ENCODE measurements at places on chromosomes 2 and 18. TPM values are rescaled to one million over a fixed set of nuclear protein-coding genes. Genes with fewer than 3 reads are reported as not detected.

GRCh38 chr18:80210312-80211083 lies 36.8 kb downstream of the PARD6G start:
- H3K4me3 ChIP-seq, result no peak overlapping the region
- no peak overlapping the region for H3K27ac ChIP-seq
- H3K36me3 ChIP-seq, result no peaks in the 10 kb centered on the region
- no peaks in the 10 kb centered on the region for H3K27me3 ChIP-seq
- H3K4me1 ChIP-seq, result peaks cover 5% of the 10 kb centered on the region

DNA sequence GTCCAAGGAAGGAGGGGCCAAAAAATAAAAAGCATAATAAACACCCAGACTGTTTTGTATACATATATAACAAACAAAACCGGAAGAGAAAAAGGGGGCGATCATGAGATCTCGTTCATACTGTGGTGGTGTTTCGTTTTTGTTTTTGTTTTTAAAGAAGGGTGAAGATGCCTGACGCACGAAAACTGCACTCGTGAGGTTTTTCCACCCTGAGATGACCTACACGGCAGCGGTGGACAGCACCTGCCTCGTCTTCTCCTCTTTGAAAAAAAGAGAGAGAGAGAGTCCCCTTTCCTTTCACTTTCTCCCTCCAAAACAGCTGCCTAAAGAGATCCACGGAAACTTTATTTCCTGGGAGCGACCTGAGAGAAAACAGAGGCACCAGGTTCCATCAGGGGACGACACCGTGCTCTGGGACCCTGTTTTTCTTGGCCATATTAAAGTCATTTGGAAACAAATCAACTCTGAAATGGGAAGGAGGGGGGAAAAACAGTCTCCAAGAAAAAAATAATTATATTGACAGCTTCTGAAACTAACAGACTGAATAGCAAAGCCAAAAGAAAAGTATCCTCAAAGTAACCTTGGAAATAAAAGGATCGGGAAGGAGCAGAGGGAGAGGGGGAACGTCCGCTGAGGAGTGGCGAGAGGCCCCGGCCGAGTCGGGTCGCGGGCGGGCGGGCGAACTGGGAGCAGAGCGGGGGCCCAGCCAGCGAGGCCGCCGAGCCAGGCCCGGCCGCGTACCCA lies 3.5 kb downstream of the POU3F3 start:
- no peak overlapping the region for H3K4me3 ChIP-seq
- peaks cover 19% of the 10 kb centered on the region for H3K4me1 ChIP-seq
- DNase-seq, result no peak
- no peaks in the 10 kb centered on the region for H3K36me3 ChIP-seq

DNA sequence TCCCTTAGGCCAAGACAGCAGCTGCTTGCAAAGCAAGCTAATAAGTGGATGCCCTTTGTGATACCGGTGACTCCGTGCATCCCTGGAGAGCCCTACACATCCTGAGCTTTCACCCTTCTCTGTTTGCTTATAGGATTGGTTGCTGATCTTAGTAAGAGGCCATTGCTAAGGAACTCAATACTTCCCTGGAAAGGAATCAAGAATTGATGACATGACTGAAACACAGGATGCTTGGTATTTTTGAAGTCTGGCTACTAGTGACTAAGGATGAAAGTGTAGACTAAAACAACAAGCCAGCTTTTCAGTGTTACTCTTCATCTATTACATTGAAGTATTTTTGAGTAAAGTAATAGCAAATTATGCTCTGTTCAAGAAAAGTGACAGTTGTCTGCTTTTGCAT lies 123.0 kb upstream of the SERPINE2 start:
- no peaks in the 10 kb centered on the region for H3K4me1 ChIP-seq
- no peaks in the 10 kb centered on the region for H3K27me3 ChIP-seq
- no peak overlapping the region for H3K27ac ChIP-seq
- no peak for DNase-seq

DNA sequence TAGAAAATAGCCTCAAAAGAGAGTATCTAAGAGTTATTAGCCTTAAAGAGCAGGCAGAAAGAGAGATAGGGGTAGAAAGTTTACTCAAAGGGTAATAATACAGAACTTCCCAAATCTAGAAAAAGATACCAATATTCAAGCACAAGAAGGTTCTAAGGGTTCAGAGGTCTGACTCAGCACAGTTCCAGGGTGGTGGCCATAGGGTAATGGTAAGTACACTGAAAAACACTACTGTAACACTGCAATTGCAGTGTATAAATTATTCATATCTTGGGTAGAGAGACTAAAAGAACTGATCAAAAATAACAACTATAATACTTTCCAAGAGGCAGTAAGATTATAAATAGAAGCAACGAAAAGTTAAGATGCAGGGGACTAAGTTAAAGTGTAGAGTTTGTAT lies 115.2 kb downstream of the ROCK1 start:
- H3K27me3 ChIP-seq, result no peaks in the 10 kb centered on the region
- DNase-seq, result no peak
- no peak overlapping the region for H3K4me3 ChIP-seq
- no peaks in the 10 kb centered on the region for H3K36me3 ChIP-seq

GRCh38 chr2:240785424-240786335 lies 34.3 kb downstream of the KIF1A start:
- no peaks in the 10 kb centered on the region for H3K27me3 ChIP-seq
- no peaks in the 10 kb centered on the region for H3K36me3 ChIP-seq
- DNase-seq, result no peak
- no peak overlapping the region for H3K4me3 ChIP-seq

DNA sequence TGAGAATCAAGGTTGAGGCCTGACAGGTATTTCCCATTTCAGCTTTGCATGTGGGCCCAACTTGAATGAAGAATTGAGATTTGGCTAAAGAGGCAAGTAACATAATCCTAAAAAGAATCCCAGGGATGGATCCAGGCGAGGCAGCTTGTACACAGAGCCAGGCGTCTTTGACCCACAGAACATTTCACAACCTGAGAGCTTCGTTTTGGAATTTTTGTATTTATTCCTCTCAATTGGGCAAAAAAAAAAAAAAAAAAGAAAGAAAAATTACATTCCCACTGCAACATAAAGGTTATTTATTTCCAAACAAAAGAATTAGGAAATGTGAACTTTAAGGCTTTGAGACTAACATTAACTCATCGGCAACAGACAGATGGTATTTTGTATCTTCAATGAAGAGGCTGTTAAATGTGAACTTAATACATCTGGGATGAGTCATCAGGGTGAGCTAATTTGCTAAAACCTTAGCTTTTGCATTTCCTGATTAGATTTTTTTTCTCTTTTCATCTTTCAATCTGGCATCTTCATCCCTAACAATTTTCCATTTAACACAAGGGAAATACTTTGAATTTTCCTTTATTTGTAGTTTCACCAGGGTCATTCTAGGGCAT lies 478.5 kb upstream of the TNP1 start:
- no peak overlapping the region for H3K27ac ChIP-seq
- H3K36me3 ChIP-seq, result no peaks in the 10 kb centered on the region
- DNase-seq, result no peak
- peaks cover 2% of the 10 kb centered on the region for H3K4me1 ChIP-seq

GRCh38 chr2:240356700-240357640 lies 78.5 kb upstream of the GPC1 start:
- H3K27me3 ChIP-seq, result no peaks in the 10 kb centered on the region
- H3K4me1 ChIP-seq, result peaks cover 24% of the 10 kb centered on the region
- H3K27ac ChIP-seq, result no peak overlapping the region
- H3K4me3 ChIP-seq, result no peak overlapping the region
- no peak for DNase-seq
- H3K36me3 ChIP-seq, result no peaks in the 10 kb centered on the region

GRCh38 chr18:6752202-6752860 lies 22.8 kb downstream of the ARHGAP28 start:
- DNase-seq, result no peak
- no peak overlapping the region for H3K4me3 ChIP-seq
- H3K27me3 ChIP-seq, result no peaks in the 10 kb centered on the region
- peak overlapping the region; percentile 65 for H3K27ac ChIP-seq
- H3K36me3 ChIP-seq, result no peaks in the 10 kb centered on the region

GRCh38 chr2:106038601-106039375 lies 155.3 kb downstream of the UXS1 start:
- H3K27ac ChIP-seq, result no peak overlapping the region
- no peaks in the 10 kb centered on the region for H3K27me3 ChIP-seq
- no peaks in the 10 kb centered on the region for H3K4me1 ChIP-seq
- H3K36me3 ChIP-seq, result no peaks in the 10 kb centered on the region
- H3K4me3 ChIP-seq, result no peak overlapping the region

- H3K27ac ChIP-seq, result no peak overlapping the region
- no peaks in the 10 kb centered on the region for H3K36me3 ChIP-seq
- DNase-seq, result no peak
Measured at GRCh38 chr2:118929059-118929458, 12.9 kb upstream of the MARCO start.

DNA sequence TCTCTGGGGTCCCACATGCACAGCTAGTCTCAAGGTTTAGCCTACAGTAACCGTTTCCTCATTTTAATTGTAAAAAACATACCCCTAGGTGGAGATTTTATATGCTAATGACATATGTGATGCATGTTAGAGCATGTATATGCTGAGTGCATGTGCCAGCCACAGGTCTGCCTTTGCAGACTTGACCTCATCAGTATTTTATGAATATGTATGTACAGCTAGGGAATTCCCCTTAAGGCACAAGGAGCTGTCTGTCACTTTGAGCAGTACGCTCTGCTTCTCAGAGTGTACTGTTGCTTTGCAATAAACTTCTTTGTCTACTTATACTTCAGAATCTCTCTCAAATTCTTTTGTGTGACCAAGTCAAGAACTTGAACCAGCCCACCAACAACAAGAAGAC lies 131.2 kb upstream of the ERBB4 start:
- H3K27ac ChIP-seq, result no peak overlapping the region
- no peaks in the 10 kb centered on the region for H3K36me3 ChIP-seq
- H3K4me1 ChIP-seq, result no peaks in the 10 kb centered on the region
- H3K27me3 ChIP-seq, result no peaks in the 10 kb centered on the region
- H3K4me3 ChIP-seq, result no peak overlapping the region

- H3K27me3 ChIP-seq, result no peaks in the 10 kb centered on the region
- no peak for DNase-seq
- no peak overlapping the region for H3K27ac ChIP-seq
Measured at GRCh38 chr18:61851940-61852451, 40.8 kb downstream of the RNF152 start.

DNA sequence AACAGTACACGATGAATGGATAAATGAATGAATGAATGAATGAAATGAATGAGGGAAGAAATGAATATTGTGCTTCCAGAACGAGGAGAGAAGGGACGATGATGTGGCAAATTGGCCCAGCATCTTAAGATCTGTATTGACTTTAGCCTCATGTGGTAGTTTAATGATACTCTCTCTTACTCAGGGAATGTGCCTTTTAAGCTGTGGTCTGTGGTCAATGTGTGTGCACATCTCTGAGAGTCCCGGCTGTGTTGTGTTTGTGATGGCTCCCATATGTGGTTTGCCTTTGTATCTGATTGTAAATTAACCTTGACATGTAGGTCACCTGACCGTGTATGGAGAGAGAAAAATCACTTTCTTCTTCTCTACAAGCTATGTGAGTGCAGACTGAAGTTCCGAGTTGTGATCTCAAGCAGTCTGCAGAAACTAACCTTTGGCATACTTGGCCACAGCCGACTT lies 91.2 kb downstream of the NEDD4L start:
- no peak overlapping the region for H3K27ac ChIP-seq
- DNase-seq, result no peak
- H3K4me1 ChIP-seq, result no peaks in the 10 kb centered on the region
- no peaks in the 10 kb centered on the region for H3K27me3 ChIP-seq

DNA sequence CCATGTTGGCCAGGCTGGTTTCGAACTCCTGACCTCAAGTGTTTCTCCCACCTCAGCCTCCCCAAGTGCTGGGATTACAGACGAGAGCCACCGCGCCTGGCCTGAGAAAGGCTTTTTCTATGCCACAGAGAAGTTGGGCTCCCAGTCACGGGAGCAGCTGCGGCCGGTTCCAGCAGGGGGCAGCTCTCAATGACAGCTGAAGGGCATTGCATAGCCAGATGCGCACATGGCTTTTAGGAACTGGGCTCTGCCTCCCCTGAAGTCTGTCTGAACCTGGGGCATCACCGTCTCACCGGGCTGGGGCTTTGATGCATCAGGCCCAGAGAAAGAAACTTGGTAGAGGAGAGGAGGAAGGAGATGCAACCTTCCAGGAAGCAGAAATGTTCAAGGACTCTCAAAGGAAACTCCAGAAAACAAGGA lies 84.2 kb upstream of the LAPTM4A start:
- H3K27ac ChIP-seq, result no peak overlapping the region
- H3K36me3 ChIP-seq, result no peaks in the 10 kb centered on the region
- no peak overlapping the region for H3K4me3 ChIP-seq
- DNase-seq, result no peak
- no peaks in the 10 kb centered on the region for H3K27me3 ChIP-seq
- peaks cover 11% of the 10 kb centered on the region for H3K4me1 ChIP-seq

GRCh38 chr18:48669991-48670750 lies 131.3 kb downstream of the CTIF start:
- no peaks in the 10 kb centered on the region for H3K27me3 ChIP-seq
- peaks cover 2% of the 10 kb centered on the region for H3K4me1 ChIP-seq
- DNase-seq, result no peak
- peaks cover 9% of the 10 kb centered on the region for H3K36me3 ChIP-seq

DNA sequence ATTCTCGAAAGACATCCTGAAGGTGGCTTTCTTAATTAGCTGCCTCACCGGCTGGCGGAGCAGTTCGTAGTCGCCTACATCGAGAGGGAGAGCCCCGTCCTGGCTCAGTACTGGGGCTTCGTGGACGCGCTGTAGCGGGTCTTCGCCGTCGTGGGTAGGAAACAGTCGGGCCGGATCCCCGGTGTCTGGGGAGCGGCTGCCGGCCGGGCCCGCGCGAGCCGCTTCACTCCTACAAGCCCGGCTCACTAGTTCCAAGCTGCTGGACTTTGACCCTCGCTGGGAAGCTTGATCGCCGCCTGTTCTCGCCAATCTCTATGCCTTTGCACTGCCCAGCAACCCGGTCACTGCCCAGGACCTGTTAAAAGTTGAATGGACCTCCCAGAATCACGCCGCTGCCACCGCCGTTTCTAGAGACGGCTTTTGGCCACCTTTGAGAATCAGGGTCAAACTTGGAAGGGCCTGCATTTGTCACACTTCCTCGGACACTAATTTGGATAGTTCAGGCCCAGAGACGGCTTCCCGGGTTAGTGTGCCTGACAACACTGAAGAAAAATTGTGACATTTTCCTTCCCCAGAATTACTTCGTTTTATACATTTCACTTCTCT lies 41.4 kb upstream of the AKAIN1 start:
- no peaks in the 10 kb centered on the region for H3K4me1 ChIP-seq
- H3K27me3 ChIP-seq, result no peaks in the 10 kb centered on the region
- peak overlapping the region; percentile 95 for H3K4me3 ChIP-seq
- no peak for DNase-seq
- peaks cover 32% of the 10 kb centered on the region for H3K36me3 ChIP-seq
- peak overlapping the region; percentile 97 for H3K27ac ChIP-seq

The AQP12B gene
- total RNA-seq, result not detected

The IER3IP1 gene
- total RNA-seq, result 14.1 TPM

The UNC80 gene
- not detected for total RNA-seq

The SPATA3 gene
- total RNA-seq, result not detected

The TDRD15 gene
- not detected for total RNA-seq

The MYO7B gene
- total RNA-seq, result not detected

The PRKAG3 gene
- total RNA-seq, result not detected

The HOXD3 gene
- 1.5 TPM for total RNA-seq

The SERPINB13 gene
- total RNA-seq, result 228 TPM

The WDCP gene
- 4.4 TPM for total RNA-seq
